ENCODE measurements at places on chromosomes 1 and 21. TPM values are rescaled to one million over a fixed set of nuclear protein-coding genes. Genes with fewer than 3 reads are reported as not detected.

- H3K27me3 ChIP-seq: peaks cover 56% of the 10 kb centered on the region
- no peaks in the 10 kb centered on the region for H3K36me3 ChIP-seq
- no peak overlapping the region for H3K27ac ChIP-seq
- H3K4me1 ChIP-seq: no peaks in the 10 kb centered on the region
- DNase-seq: no peak
Observed at GRCh38 chr1:38783640-38784229, 75.8 kb downstream of the RRAGC start.

DNA sequence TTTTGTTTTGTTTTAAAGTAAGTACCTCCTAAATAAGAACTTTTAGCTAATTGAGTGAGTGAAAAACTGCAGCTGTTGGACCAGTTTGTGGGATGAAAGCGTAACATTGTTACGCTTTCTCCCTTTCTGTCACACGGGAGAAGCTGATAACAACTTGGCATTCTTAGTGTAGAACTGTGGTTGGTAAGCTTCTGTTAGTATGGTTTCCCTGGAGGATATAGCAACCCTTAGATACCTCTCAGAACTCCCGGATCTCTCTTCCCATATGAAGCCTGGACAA, 98.2 kb downstream of the CACHD1 start:
- H3K27ac ChIP-seq: no peak overlapping the region
- H3K36me3 ChIP-seq: no peaks in the 10 kb centered on the region
- peaks cover 6% of the 10 kb centered on the region for H3K4me1 ChIP-seq
- DNase-seq: no peak
- H3K4me3 ChIP-seq: no peak overlapping the region
- H3K27me3 ChIP-seq: no peaks in the 10 kb centered on the region

DNA sequence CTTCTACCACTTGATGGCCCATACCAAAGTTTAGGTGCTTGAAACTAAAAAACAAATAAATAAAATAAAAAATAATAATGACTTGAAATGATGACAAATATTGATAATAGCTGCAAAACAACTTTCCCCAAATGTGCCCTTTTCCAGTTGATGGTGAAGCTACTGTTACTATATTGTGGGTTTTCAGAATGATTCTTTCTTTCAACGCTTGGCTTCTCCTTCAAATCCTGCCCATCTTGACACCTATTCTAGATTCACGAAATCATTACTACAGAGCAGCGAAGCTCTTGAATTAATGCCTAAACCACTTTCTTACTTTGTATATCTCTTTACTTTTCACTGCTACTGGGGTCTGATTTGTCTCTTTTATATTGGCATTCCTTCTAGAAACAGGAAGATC, 9.2 kb upstream of the C1orf141 start:
- H3K4me1 ChIP-seq: peaks cover 14% of the 10 kb centered on the region
- no peak for DNase-seq
- no peak overlapping the region for H3K27ac ChIP-seq
- H3K4me3 ChIP-seq: no peak overlapping the region

GRCh38 chr1:173775578-173776226, 48.8 kb upstream of the DARS2 start:
- peaks cover 45% of the 10 kb centered on the region for H3K36me3 ChIP-seq
- no peak for DNase-seq
- no peaks in the 10 kb centered on the region for H3K4me1 ChIP-seq
- no peaks in the 10 kb centered on the region for H3K27me3 ChIP-seq

GRCh38 chr1:17834561-17835100, 79.5 kb downstream of the ACTL8 start:
- no peak for DNase-seq
- peaks cover 15% of the 10 kb centered on the region for H3K27me3 ChIP-seq
- no peak overlapping the region for H3K27ac ChIP-seq
- H3K36me3 ChIP-seq: no peaks in the 10 kb centered on the region
- no peaks in the 10 kb centered on the region for H3K4me1 ChIP-seq
- no peak overlapping the region for H3K4me3 ChIP-seq

GRCh38 chr1:200610846-200611245, 9.7 kb downstream of the KIF14 start:
- DNase-seq: no peak
- no peak overlapping the region for H3K27ac ChIP-seq
- H3K4me1 ChIP-seq: no peaks in the 10 kb centered on the region
- H3K27me3 ChIP-seq: no peaks in the 10 kb centered on the region

DNA sequence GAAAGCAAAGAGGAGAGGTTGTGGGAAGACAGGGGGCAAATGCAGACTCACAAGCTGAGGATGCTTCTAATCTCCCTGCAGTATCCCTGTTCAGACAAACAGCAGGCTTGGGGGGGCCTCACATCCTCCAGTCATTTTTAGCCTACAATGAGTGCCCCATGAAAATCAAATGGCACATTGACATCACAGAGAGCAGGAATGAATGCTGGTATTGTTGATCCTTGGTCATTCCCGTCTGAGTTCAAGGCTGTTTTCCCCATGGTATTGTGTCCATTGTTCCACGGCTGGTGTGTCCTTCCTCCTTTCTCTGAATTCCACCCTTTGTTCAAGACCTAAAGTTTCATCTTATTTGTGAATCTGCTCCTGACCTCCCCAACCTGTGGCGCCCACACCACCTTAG, 545.6 kb downstream of the AJAP1 start:
- no peaks in the 10 kb centered on the region for H3K27me3 ChIP-seq
- DNase-seq: no peak
- H3K4me3 ChIP-seq: no peak overlapping the region
- H3K27ac ChIP-seq: no peak overlapping the region
- no peaks in the 10 kb centered on the region for H3K36me3 ChIP-seq
- H3K4me1 ChIP-seq: no peaks in the 10 kb centered on the region

- no peaks in the 10 kb centered on the region for H3K36me3 ChIP-seq
- DNase-seq: no peak
- H3K4me1 ChIP-seq: no peaks in the 10 kb centered on the region
Observed at GRCh38 chr21:40620386-40621145, 226.4 kb downstream of the DSCAM start.

CRYAA gene
- polyA plus RNA-seq: not detected

HAX1 gene
- polyA plus RNA-seq: 63.2 TPM
